Left forelimb (tissue), 1 donor: ENCODE measurements at places on chromosomes 4 and X.

- no peak for DNase-seq
These were observed 3.8 kb upstream of the GRPR start for GRCh38 chrX:16119353-16120220.

DNA sequence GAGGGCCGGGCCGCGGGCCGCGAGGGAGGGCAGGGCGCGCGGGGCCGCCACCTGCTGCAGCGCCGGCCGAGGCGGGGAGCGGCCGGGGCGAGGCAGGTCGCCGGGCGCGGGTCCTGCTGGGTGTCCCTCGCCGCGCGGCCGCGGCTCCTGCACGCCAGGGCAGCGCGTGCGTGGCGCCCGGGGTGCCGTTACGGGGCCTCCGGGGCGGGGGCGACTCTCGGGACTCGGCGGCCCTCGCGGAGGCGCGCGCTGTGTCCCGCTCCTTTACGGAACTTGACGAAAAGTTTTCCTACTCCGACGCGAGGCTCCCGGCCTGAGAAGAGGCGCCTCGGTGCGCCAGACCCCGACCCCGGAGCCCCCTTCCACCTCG is 329 bp downstream of the TBC1D14 start:
- no peak for DNase-seq

DNA sequence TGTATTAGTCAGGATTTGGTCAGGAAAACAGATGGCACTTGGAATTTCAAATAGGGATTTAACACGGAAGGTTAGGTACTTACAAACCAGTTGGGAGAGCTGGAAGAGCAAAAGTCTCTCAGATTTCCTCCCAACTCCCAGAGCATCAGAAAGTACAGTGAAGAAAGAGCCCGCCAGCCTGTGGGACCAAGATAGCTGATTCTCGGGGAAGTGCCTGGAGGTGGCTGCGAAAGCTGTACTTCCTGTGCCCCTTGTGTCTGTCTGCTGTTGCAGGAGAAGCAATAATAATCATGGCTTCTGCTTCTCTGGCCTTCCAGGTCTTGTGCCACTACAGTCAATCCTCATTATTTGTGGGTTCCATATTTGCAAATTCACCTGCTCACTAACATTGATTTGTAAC is 221.0 kb upstream of the BCOR start:
- DNase-seq = no peak

- no peak for DNase-seq
These were observed 9.7 kb downstream of the SMIM10 start for GRCh38 chrX:135000516-135000915.

DNA sequence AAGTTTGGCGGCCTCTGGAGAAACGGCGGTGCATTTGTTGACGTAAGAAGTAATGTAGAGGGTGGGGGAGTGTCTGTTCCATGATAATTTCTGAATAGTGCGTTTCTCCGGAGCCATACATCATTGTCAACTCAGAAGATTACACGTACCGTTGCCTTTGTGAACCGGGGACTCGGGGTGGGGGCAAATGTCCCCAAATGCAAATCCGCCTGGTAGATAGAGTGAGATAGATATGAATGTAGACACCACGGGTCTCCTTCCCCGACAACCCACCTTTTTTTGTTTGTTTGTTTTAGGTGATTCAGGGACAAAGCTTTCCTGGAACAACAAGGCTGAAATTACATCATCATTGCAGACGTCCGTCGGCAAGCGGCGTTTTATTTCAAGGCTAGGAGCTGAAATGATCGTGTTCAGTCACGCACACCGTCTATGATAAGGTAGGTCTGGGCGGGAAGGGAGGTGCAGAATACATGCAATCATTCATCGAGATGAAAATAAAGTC is 96.0 kb upstream of the PPP2R3B start:
- DNase-seq = no peak

DNA sequence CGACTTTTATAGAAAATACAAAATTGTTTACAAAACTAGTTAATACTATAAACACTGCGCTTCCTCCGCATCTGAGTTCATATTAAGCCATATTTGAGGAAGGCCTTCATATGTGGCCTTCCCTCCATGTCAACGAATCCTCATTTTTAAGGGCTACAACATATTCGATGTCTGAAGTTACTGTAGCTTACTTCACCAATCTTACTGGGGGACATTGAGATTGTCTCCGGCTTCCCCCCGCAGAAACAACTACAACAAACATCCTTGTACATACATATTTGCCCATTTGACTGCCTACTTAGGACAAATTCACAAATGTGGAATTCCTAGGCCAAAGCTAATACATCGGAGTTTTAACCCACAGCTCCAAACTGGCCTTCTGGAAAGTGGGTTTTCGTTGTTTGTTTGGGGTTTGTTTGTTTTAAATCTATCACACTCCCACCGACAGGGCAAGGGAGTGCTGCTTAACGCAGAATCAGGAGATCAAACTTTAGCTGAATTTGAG is 581 bp upstream of the FAM114A1 start:
- no peak for DNase-seq

DNA sequence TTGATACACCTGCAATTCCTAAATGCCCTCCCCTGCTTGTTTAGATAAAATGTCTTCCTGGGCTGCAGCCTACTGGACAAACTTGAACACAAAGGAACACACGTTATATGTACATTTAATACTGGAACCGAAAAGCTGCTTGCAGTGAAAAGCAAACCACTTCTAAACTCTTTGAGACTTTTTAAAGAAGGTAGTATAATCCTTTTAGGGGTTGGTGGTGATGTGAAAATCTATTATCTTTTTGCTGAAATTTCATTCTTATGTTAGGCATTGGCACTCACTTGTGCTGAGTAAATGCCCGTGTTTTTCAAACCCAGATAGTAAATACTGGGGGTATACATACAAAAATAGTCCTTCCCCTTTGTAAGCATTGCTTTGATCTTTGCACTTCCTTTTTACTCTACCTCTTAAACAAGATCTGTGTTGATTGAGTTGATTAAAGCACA is 2.2 kb downstream of the NFKB1 start:
- no peak for DNase-seq

DNA sequence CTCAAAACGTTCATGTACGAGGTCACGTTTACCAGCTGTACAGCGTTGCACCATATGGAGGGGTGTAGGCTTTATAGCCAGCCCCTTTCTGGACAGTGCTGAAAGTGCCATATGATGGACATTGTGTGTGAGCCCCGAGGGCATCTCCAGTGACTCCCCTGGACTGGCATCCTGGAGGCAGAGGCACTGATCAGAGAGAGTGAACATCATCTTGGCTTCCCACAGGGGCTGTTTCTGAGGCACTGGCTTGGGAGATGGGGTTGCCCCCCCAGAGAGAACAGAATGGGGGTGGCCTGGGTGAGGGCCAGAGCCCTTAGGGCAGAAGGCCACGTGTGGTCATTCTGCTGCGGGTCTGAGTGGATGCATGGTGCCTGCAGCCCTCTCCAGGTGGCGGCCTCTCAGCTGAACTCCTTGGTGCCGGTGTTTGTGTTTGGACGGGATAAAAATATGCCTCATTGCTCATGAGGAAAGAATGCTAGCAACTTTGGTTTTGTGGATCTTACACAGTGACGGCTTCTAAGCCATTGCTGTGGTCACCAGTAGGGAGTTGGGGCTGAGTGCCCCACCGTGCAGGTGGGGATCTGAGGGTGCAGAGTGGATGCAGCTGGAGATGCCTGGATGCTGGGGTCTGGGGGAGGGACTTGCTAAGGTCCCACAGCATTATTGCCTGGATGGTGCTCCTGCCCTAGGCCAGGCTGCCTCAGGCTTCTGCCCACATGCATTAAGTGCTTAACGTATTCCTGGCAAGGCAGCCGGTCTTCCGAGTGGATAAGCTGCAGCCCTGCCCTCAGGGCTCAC is 3.4 kb downstream of the WFS1 start:
- DNase-seq = no peak

DNA sequence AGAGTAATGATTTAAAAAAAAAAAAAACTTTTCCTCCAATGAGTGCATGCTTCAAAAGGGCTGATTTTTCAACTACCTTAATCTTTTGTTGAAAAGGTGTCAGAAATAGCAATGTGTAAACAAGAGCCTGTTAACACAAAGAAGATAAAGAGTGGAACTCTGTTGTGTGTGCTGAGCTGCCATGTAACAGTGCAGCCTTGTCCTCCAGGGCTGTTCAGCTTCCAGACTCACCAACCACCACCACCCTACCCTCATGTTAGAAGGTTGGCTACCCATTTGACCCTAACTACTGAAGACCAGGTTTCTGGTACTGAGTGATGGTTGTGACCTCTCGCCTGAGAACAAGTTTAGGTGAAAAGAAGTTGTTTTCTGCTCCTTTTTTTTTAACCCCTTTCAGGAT is 222.8 kb upstream of the TEX13C start:
- no peak for DNase-seq

GRCh38 chrX:1011691-1012283 is 200.7 kb downstream of the CRLF2 start:
- no peak for DNase-seq

DNA sequence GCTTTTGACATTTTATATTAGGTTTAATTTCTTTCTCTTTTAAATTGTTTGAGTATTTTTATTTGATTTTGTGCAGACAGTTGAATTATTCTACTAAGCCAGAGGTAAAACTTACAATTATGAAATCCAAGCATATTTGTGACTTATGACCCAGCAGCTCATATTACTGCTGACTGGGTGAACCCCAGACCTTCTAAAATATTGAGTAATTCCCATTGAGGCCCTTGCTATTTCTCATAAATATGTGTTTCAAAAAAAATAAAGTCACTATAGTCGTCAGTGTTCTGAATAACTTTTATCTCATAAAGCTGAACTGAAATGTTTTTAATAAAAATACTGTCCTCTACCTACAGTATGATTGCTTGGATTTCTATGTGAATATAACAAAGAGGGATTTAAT is 303.1 kb downstream of the IQCM start:
- no peak for DNase-seq

DNA sequence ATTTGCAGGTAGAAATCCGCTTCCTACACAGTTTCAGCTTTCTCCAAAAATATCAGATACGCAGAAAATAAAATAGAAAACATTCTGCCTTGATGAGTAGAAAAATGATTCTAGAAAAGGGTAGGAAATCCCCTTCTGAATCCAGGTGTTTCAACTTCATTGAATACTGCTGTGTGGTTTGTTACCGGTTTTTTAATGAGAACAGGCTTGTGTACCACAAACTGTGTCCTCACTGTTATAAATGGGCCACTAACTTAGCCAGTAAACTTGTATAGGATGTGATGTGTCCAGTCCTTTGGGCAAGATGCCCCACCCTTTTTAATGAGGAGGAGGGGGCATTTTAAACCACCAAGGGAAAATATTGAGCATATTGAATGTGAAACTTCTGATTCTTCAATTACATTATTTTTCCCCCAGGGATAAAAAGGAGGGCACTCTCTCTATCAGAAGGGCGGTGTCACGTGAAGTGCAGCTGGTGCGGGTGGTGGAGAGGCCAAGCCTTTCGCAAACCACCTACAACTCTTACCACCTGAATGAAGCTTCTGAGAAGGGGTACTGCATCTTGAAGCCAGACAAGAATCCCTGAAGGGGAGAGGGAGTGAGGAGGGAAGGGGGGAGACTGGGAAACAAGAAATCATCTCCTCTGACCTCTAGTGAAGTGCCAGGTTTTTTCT is 4.5 kb downstream of the CXXC4 start:
- no peak for DNase-seq

DNA sequence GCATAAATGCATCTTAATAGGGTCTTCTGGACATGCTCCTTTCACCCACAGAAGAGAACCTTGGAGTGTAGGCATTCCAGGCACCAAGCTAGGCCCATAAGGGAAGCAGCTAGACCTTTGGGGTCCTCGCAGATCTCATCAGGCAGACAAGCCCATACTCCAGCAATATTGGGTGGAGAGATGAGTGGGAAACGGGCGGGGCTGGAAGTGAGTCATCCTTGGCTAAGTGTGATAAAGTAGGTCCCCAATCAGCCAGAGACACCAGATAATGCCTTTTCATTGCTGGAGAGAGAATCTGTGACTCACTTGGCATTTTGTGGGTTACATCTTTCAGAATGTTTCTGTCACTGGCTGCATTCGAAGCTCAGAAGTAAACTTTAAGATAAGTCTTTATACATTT is 133.3 kb upstream of the MBNL3 start:
- DNase-seq = no peak

- no peak for DNase-seq
These were observed 696 bp downstream of the SCRG1 start for GRCh38 chr4:173398220-173398619.

- no peak for DNase-seq
These were observed 20.8 kb downstream of the NAT8L start for GRCh38 chr4:2079926-2080325.

GRCh38 chr4:29467044-29467717 is 1253.0 kb upstream of the PCDH7 start:
- no peak for DNase-seq

DNA sequence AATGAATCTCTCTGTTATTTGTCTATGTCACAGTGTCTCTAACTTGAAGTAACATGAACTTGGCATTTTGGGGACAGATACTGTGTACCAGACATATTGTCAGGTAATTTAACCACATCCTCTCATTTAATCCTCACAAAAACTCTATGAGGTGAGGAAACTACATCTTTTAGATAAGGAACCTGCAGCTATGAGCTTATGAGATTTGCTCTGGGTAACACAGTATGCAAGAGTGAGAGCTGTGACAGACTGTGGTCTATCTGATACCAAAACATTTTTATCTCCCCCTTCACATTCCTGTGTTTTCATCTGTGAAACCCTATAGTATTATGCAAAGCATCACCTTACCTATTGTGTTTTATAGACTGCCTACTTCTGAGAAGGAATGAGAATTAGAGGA is 58.4 kb upstream of the HS3ST1 start:
- no peak for DNase-seq

- DNase-seq = no peak
These were observed 362.3 kb downstream of the NAF1 start for GRCh38 chr4:162804351-162804924.

GRCh38 chr4:168887809-168888208 is 122.2 kb downstream of the CBR4 start:
- DNase-seq = no peak

DNA sequence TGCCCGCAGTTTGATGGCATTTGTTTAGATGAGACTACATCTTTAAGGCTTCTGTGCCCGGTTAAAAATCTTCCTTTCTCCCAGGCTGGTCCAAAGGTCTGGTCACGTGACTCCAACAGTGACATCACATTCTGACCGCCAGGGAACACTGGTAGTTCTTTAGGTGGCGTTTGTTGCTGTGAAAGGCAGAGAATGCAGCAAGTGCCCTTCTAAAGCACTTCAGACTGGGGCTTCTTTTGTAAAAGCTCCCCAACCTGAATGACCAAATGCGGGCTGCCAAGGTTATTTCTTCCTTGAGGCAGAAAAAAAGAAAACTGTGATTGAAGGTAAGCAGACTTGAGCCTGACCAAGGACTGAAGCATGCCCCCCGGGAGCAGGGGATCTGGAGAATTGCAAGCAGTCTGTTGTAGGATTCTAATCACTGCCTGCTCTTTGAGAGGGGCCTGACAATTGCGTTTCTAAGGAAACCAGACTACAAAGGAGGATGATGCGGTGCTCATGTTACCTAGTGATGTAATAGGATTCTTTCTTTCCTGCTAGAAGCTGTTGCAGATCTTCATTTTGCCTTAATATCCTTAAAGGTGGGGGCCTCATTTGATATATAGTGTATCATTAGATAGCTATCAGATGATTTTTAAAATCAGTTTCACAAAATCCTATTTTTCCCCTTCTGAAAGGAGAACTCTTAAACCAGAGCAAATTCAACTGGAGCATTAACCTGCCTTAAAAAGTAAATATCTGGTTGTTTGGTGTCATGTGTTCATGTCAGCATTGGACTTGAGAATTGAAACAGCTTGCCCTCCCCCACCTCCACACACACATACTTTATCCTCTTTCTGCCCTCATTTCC is 133.1 kb downstream of the AKAP4 start:
- DNase-seq = no peak

GRCh38 chrX:105636667-105637066 is 185.7 kb upstream of the NRK start:
- DNase-seq = no peak
